Kidney (tissue), 22 donors: ENCODE measurements at places on chromosomes 3 and 15.
A peak's percentile ranks its signal among the peaks of the same experiment; 100 is the strongest.

- no peak for DNase-seq
Observed at GRCh38 chr3:50238549-50239026, 2.6 kb downstream of the GNAI2 start.

GRCh38 chr3:61236556-61236955, 14.7 kb downstream of the FHIT start:
- DNase-seq, result no peak

DNA sequence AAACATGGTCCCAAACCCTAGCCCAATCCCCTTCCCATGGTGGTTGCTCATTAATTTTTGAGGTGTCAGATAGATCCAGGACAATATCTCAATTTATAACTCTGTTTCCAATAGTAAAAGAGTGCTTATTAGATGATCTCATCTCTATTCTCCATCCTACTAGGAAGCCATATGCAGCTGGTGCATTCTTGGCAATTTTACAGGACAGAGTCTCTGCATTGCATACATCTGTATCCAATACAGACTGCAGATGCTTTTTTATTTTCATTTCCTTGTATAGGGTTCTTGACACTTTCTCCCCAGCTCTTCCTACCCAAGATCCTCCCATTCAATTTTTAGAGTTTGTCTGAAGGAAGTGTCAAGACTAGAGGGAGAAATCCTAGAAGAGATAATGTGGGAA, 194.8 kb upstream of the DPH6 start:
- no peak for DNase-seq

GRCh38 chr3:56089739-56090138, 378.5 kb downstream of the ERC2 start:
- DNase-seq, result no peak

- peak; percentile 54 for DNase-seq
Observed at GRCh38 chr15:101135532-101136166, 116.2 kb downstream of the CHSY1 start.

GRCh38 chr3:30684356-30684755, 78.0 kb downstream of the TGFBR2 start:
- no peak for DNase-seq

- no peak for DNase-seq
Observed at GRCh38 chr15:101442272-101442671, 47.2 kb downstream of the PCSK6 start.

DNA sequence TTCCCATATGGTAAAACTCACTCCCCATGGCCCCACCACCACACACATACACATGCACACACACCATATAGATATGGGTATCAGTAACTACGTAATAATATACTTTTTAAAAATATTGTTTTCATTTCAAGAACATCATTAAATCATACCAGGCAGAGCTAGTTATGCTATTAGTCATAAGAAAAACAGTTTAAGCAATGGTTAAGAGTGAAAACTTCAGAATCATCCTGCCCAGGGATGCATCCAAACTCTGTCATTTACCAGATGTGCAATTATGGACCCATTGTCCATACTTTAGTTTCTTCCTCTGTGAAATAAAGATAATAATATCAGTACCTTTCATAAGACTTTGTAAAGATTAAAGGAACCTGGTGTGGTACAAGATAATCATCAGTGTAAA, 608.3 kb downstream of the RBMS3 start:
- DNase-seq, result no peak

GRCh38 chr3:151226088-151226563, 23.1 kb upstream of the GPR171 start:
- no peak for DNase-seq

DNA sequence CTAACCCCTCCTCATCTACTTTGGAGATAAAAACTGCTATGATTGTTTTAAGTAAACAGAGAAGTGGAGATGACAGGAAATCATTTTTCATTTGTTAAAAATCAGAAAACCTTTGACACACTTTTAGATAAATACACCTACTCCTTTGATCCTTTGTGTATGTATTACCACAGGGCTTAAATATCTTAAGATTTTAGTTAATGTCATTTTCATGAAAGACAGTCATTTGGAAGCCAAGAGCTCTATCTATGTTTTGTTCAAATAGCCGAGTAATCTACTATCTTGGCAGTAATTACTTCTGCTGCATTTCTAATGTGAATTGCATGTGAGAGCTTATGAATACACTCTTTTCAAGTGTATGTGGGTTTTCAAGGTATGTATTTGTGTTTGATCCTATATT, 2.0 kb downstream of the ARPP21 start:
- DNase-seq, result no peak

DNA sequence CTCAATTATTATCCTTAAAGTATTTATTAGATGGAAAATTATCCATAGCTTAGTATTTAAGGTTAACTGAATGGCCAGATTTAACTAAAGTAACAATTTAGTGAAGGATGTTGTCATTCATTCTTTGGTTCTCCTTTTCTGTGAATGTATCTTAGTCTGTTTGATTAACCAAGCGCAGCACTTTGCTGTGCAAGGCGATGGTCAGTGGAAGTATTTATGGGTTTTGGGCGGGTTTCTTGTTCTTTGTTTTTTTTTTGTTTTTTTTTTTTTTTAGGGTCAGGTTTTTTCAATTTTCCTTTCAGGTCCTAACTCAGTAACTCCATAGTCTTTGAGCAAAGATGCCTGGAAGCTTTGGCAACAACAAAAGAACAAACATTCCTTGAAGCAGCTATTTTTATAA, 328.8 kb downstream of the PTPRG start:
- peak; percentile 77 for DNase-seq

DNA sequence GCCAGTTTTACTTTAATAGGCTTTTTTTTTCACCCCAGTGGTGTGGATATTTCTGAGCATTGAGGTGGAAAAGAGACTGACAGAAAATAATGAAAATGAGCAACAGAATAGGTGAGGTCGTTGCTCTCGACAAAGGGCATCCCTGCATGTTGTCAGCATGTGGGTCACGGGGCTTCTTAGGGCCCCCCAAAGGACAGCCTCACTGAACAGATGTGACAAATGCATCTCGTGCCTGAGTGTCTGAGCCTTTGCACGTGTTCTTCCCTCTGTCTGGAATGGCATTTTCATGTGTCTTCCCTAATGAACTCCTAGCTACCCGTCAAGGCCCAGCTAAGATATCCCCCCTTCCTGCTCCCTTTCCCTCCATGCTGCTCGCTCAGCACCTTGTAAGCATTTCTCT, 31.8 kb downstream of the FAH start:
- DNase-seq, result no peak

DNA sequence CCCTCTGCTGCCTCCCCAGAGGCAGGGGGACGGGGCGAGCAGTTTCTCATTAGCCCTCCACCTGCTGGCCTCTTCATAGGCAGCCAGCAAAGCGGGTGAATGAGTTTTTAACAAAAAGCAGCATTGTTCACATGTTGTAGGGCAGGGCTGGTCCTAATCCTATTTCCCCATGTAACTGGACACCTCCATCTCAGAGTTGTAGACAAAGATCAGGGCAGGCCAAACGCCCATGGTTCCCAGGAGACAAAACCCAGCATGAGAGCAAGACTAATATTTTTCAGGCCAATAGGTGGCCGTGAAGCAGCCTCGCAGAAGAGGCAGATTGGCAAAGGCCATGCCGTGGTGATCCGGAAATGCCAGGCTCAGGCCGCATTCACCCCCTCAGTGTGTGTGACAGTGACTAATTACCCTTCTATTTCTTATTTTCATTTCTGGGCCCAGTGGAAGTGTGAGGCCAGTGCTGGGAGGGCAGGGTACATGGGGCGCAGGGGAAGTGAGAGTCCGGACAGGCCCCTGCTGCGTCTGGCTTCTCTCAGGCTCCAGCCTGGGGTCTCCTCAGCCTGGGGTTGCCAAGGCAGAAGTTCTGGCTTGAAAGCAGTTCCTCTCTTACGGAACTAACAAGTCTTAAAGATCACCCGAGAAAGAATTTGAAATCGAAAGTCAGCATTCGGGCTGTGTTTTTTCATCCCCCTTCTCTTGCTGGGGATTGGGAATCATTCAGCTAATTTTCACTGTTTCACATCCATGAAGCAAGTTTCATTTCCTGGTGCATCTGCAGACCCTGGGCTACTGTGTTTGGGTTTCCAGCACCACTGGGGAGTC, 64.8 kb downstream of the BOC start:
- peak; percentile 75 for DNase-seq

- DNase-seq, result no peak
Observed at GRCh38 chr3:53180305-53181023, 19.5 kb downstream of the PRKCD start.

GRCh38 chr3:190566043-190566933, 52.4 kb downstream of the IL1RAP start:
- peak; percentile 53 for DNase-seq

DNA sequence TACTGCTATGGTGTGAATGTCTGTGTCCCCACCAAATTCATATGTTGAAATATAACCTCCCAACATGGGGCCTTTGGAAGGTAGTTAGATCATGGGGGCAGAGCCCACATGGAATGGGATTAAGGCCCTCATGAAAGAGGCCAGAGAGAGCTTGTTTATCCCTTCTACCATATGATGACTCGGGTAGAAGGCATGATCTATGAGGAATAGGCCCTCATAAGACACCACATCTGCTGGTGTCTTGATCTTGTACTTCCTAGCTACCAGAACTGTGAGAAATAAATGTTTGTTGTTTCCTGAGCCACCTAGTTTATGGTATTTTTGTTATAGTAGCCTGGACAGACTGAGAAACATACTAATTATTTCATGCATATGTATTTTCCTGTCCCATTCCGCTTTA, 51.9 kb downstream of the WWTR1 start:
- DNase-seq, result no peak

- DNase-seq, result no peak
Observed at GRCh38 chr3:513301-513700, 316.7 kb downstream of the CHL1 start.

DNA sequence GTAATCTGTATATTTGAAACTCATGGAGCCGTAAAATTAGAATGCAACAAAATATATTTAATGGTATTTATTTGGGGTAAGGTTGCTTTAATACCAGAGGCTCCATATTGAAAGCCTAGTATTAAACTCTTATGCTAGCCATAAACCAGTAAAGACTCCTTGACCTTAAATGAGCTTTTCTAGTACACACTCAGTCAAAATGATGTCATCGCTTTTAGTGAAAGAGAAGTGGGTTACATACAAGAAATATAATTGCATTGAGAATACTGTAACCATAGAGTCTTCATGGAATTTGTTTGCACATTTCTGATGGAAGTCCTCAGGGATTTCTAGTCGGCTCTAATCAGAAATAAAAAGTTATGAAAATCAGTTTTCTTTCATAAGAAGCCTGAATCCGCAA, 757.6 kb downstream of the GBE1 start:
- no peak for DNase-seq

- DNase-seq, result no peak
Observed at GRCh38 chr15:70045045-70045444, 52.7 kb downstream of the TLE3 start.

- no peak for DNase-seq
Observed at GRCh38 chr3:104556372-104557078, 810.2 kb upstream of the ALCAM start.

DNA sequence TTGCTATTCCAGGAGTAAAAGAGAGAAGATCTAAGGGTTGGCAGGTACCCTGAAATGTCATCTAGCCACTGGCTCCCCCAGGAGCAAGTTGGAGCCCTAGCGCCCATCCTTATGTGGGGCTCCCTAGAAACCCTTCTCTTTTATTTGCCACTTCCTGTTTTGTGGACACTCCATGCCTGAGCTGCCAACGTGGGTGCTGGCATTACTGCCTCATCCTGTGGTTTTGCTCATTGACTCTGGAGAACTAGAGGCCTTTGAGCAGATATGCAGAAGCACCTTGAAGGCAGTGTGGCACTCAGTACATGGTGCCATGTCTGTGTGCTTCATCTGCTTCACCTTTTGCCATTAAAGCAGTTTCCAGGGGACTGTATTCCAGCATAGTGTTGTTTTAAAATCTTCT, 8.1 kb downstream of the EDEM1 start:
- no peak for DNase-seq

DNA sequence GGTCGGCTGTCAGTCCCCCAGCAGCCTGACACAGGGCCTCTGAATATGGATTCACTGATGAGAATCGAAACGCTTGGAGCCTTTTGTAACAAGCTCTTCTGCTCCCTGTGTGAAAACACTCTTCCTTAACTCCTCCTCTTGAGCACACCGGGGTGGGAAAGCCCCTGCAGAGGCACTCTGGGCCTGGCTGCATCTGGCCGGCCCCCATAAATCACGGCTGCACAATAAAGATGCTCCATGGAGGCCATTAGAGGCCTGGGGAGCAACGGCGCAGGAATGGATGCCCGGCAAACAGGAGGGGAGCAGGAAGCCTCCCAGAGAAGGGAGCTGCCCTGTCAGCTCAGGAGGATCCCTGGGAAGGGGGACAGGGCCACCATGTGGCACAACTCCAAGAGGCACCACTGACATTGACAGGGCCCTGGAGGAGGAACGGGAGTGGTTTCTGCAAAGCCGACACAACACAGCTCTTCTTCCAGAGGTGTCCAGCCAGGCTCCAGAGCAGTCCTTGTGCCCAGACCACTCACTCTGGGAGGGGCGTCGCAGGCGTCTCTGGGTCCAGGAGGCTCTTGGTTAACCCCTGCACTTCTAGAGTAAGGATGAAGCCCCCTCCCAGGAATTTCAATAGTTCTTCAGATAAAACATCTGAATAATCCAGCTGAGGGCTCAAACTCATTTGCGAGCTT, 509.3 kb upstream of the PPP2R3A start:
- DNase-seq, result peak; percentile 85

DNA sequence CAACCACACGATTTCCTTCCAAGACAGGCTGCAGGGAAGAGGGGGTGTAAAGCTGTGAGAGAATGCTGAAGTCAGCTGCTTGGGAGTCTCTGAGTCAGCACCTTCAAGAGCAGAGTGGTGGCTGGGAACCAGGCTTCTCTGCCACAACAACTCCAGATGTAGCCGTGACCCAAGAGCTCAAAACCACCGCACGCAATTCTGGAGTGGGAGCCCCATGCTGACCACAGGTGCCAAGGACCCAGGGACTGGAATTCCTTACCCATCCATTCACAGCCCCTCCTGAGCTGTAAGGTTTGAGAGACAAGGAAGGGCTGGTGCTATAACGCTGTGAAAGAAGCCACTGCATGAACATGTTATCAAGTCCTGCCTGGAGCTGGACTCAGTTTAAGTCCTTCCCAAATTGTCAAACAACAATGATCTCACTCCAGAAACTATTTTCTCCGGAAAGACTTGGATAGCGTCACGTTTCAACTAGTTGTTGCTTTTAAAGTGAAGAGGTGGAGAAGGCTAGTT, 61.4 kb downstream of the UMPS start:
- no peak for DNase-seq

DNA sequence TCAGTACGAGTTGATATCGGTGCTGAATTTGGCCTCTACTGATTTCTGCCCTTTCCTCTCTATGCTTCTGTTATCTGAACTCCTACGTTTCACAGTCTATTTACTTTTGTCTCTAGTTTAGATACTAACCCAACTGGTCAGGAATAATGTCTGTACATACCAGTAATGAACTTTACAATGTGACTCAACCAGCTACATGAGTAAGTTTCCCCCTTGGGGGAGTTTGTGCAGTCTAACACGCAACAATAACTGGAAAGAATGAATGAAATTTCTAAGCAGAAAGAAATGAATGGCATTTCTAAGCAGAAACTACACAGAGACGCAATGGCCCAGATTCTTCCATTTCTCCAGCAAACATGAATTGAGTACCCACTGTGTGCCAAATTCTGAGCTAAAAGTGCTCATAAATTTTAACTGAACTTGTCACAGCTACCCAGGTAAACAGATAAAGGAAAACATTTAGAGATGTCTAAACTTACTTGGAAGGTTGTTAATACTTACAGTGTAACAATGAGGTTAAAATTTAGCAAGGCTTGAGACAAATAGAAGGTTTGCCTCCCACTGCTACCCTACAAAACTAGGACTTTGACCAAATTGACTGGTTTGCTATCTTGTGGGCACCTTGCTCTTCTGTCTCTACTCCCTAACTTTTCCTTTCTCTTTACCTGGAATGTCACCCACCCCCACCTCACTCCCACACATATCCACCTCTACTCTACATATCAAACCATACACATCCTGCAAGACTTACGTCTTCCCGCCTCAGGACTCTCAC, 11.6 kb downstream of the UPK1B start:
- DNase-seq, result no peak
